ENCODE measurements at places on chromosomes 6 and 20.

GRCh38 chr20:47785854-47786764, 828 bp upstream of the SULF2 start:
- no peak for DNase-seq

- no peak for DNase-seq
These were observed 335.4 kb upstream of the ID4 start for GRCh38 chr6:19501737-19502245.

DNA sequence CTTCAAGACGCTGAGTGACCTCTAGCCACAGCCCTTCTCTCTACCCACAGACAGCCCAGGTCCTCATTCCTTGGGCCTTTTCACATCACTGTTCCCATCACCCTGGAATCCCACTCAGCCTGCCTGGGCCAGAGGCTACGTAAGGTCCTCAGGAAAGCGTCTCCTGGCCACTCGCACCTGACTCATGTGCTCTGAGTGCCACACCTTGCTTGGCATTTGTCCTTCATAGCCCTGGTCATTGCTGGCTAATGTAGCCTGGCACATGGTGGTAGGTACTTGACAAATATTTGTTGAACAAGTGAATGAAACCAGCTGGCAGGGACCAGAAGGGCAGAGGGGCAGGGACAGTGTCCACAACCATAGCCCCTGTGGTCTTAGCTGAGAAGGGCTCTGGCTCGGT, 50.6 kb upstream of the FANCE start:
- DNase-seq: no peak

GRCh38 chr20:56628015-56628872, 862 bp upstream of the TFAP2C start:
- no peak for DNase-seq

GRCh38 chr20:41671143-41671542, 53.0 kb upstream of the CHD6 start:
- DNase-seq: no peak

DNA sequence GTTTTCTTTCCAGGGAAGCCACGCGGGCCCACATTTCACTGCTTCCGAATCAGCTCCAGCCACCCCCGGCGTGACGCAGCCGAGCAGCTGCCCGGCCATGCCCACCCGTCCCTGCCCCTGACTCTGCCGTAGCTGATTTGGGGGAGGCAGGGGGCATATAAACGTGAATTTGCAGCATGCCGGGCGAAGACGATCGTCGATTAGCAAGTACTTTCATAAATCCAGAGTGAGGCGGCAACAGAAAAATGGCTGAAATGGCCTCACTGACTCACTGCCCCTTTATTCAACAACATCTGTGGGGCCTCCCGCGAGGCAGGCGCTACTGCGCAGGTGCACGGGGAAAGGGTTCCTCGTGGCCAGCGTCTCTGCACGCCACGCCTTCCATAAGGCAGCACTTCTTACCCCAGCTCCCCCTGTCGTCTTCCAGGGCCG, 118.0 kb downstream of the DLL1 start:
- no peak for DNase-seq

DNA sequence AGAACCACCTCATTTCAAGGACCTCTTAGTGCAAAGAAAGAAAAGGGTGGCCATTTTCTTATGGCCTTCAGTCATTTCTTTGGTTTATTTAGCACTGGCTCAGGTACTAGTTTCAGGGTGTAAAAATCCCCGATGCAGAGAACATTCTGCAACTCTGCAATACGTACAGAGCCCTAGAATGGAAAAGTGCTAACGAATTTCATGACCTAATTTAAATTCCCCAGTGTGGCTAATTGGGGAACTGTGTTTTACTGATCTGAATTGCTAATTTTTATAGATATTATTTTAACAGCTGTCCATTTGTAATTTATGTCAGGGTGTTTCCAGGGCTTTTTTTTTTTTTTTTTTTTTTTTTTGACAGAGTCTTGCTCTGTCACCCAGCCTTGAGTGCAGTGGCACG, 160.7 kb downstream of the UST start:
- no peak for DNase-seq

DNA sequence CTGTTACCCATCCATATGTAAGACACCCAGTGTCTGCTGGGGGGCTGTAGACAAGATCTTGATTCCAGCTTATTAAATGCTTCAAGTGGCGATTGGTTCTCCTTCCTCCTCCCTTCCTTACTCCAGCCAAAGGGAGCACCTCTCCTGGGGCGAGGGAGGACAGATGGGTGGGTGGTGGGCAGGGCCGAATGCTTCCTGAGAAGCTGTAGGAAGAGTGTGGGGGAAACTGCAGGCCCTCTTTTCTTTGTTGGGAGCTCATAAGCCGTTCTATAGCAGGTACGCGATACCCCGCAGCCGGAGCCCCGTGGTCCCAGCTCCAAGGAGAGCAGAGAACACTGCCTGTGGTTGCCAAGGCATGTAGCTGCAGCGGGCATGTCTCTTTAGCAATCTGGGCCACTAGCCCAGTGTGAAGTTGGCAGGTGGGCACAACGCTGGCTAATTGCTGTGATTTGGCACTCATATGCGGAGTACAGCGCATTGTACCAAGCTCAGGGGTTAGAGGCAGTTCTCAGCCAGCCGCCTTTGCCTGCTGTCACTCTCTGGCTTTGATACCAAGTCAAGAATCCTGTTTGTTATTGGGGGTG, 14.7 kb upstream of the KCNG1 start:
- DNase-seq: no peak

- DNase-seq: no peak
These were observed 99.2 kb upstream of the FOXP4 start for GRCh38 chr6:41446907-41447545.

GRCh38 chr20:33675136-33675959, 1.1 kb upstream of the NECAB3 start:
- DNase-seq: no peak

- no peak for DNase-seq
These were observed 20.0 kb downstream of the PNLDC1 start for GRCh38 chr6:159819932-159820640.

DNA sequence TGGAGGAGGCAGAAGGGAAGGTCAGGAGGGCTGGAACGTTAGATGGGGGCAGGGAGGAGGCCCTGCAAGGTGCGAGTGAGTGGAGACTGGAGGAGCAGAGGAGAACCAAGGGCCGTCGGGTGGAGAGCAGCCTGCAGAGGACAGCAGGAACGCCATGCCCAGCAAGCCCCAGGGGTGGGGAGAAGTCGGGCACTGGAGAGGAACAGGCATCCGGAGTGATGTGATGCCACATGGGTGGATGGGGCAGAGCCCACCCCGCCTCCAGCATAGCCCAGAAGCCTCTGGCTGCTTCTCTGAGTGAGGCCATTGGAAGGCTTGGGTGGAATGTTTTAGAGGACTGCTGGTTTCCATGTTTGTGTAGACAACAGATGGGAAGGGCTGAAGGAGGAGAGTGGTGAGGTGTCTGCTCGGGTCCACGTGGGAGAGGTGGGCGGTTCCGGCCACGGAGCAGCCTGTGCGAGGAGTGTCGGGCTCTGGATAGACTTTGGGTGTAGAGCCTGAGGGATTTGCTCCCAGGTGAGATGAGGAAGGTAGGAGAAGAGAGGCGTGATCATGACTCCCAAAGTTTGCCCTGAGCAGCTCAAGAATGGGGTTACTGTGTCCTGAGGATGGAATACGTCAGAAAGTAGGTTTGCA, 221.4 kb downstream of the SMOC2 start:
- no peak for DNase-seq

GRCh38 chr6:122709922-122710512, 69.5 kb upstream of the FABP7 start:
- DNase-seq: no peak

- no peak for DNase-seq
These were observed 13.7 kb upstream of the SIRPB1 start for GRCh38 chr20:1633535-1633934.

GRCh38 chr6:83767033-83767432, 58.1 kb upstream of the SNAP91 start:
- no peak for DNase-seq

GRCh38 chr6:155493026-155493693, 37.5 kb upstream of the NOX3 start:
- no peak for DNase-seq

- DNase-seq: no peak
These were observed 6.4 kb upstream of the DSE start for GRCh38 chr6:116364321-116364720.

DNA sequence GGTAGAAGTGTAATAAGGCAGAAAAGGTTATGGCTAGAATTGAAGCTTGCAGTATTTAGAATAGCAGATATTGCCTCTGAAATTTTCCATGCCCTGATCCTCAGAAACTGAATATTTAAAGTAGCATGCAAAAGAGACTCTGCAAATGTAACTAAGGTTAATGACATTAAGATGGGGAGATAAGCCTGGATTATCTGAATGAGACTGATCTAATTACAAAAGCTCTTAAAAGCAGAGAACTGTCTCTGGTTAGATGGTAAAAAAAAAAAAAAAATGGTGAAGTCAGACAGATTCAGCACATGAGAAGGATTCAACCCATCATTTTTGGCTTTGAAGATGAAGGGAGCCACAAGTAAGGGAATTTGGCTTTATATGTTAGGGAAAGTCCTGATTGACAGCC, 503.7 kb upstream of the IRAK1BP1 start:
- no peak for DNase-seq

DNA sequence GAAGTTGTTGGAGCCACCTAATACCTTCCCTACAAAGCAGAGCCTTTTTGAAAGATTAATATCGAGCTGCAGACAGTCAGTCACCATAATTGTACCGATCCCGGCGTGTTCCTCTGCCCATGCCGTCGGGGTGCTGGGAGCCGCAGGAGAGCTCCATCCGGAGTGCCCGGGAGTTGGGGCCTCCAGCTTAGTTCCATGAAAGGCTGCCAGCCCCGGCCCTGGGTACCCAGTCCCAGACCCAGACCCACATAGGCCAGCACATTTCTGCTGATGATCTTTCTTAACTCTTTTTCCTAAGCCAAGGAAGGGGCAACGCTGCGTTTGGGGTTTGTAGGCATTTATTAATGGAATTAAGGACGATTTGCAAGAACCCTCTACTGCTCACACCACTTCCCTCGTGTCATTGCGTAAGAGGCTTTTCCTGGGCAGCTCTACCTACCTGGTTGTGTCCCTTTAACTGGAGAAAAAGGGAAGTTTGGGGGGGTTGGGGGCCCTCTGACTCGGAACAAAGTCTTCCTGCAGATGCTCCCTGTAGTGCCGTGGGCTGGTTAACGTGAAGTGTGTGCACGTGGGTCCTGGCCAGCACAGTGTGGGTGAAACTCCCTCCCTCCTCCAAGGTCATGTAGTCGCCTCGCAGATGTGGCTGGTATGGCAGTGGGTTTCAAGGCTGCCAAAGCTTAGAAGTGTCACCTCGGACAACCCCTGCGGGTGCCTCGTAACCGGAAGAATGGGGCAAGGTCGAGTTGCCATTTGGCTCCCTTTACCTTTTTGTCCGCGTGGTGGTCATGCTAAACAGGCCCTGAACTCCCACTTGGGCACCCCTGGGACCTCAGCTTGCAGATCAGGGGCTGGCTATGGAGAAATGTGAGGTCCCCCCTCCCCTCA, 54.3 kb upstream of the APCDD1L start:
- no peak for DNase-seq

DNA sequence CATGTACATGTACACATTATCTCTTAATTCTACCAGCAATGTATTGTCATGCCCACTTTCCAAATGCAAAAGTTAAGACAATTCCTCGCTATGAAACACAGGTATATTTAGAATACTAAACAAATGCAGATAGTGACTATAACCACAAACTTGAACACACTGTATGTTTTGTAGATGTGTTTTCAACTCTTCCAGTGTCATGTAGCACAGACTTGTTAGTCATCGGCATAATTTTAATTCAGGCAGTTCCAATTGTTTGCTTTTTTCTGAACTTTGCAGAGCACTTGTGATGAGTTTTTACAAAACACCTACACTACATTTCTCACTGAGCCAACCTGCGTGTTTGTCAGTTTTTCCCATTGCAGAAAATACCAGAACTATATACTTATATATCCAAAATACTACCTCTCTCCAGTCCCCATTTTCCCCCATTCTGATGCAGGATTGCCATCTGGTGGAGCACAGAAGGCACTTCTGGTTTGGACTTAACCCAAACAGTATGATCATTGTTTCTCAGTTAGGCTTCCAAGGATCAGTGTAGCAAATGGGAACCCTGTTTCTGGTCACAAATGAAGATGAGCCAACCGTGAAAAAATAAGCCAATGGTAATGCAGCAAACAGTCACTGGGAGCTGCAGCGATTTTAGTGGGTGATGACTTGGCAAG, 143.4 kb downstream of the ADGRB3 start:
- no peak for DNase-seq

DNA sequence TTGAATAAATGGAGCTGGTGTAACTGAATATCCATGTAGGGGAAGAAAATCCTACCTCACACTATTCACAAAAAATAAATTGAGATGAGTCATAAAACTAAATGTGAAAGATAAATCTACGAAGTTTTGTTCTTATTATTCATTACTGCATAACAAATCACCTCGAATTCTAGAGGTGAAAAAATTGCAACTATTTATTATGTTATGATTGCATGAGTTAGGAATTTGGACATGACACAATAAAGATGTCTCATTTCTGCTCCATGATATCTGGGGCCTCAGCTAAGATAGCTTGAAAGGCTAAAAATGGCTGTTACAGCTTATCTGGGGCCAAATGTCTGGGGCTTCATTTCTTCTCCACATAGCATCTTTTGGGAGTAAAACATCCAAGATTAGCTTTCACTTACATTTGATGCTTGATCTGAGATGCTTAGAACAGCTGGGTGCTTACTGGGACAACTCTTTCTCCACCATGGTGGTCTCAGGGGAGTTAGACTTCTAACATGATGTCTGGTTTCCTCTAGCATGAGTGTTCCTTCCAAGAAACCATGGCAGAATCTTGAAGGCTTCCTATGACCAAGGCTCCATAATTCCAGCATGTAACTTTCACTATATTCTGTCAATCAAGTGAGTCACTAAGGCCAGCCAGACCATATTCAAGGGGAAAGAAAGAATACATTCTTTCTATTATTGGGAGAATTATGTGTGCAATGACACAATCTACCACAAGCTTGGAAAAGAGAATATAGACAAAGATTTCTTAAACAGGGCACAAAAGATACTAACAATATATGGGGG, 30.1 kb downstream of the OR2B6 start:
- no peak for DNase-seq
